ENCODE measurements at places on chromosomes 3 and 15.

DNA sequence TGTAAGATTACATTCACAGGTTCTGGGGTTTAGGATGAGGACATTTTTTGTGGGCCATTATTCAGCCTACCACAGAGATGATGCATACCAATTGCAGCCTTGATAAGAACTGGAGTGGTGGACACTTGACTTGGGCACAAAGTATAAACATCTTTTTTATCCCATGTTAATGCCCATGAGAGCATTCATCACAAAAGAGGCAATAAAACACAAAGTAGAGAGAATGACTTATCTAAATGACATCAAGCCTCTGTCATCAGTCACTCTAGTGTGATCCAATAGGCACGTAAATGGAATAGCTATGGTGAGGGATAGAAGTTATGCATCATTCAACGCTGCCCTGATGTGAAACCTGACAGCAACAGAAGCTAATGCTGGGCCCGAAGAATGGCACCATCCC, 25.8 kb downstream of the VEPH1 start:
- no peak for DNase-seq

- DNase-seq: no peak
These were observed 91.1 kb downstream of the MSL2 start for GRCh38 chr3:136105044-136105443.

DNA sequence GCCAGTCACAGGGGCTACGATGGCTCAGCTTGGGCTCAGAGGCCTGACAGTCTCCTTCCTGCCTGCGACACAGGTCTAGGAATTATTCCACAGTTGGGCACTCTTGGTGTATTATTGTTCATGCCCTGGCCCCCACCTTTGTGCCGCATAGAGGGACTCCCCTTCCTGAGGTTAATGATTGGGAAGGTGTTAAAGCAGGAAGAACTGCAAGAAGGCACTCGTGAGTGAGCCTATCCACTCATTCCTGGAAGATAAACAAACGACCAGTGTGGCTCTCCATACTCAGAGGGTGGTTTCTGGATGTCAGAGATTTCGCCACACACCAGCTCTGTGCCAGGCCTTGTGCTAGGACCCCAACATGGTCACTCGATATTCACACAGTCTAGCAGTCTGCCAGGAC, 12.3 kb downstream of the LIPC start:
- no peak for DNase-seq

- no peak for DNase-seq
These were observed 12.1 kb downstream of the LACTB start for GRCh38 chr15:63133786-63134185.

DNA sequence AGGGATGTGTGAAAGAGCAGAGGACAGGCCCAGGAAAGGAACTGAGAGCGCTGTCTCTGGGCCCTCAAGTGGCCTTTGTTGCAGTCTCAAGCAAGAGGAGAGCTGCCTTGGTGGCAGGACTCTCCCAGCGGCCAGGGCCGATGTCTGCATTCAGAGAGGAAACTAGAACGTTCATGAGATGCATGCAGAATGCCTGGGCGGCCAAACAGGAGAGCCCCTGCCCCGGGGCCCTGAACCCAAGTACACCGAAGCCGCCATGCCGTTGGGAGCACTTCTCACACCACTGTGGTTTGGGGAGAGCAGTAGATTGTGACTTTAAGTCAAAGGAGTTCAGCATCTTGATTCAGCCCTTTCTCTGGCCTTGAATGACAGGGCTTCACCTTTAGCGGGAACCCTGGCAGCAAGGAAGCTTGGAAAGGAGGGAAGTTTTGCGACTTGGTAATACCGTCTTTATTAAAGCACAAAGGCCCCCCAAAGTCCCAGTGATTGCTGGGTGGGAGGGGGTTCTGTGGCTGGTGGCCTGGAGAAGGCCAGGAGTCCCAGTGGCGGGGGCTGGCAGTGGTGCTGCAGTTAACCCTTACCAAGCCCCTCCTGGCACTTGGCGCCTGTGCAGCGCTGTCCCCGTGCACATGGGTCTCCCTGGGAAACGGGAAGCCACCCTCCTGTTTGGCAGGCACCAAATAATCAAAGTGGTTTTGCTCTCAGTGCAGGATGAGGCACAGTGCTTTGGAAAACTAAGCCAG, 36.2 kb downstream of the SLC6A11 start:
- DNase-seq: no peak

- no peak for DNase-seq
These were observed 77.5 kb downstream of the RPN1 start for GRCh38 chr3:128573160-128573559.

- DNase-seq: no peak
These were observed 32.3 kb upstream of the DUT start for GRCh38 chr15:48298914-48299313.

GRCh38 chr3:47496892-47497291, 16.6 kb downstream of the ELP6 start:
- no peak for DNase-seq

DNA sequence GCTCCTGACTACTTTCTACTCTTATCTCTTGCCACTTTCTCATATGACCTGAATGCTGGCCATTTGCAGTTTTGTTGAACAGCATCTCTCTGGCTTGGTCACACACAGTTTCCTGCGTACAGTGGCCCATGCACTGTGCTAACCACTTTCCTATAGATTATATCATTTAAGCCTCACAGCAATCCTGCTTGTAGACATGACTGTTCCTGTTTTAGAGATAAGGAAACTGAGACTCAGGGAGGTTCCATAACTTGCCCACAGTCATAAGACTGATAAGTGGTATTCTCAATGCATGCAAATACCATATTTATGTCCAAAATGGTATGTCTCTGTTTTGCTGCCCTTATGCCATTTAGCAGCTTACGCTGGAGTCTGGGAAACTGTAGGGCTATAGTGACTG, 229.5 kb downstream of the NR1D2 start:
- DNase-seq: no peak

DNA sequence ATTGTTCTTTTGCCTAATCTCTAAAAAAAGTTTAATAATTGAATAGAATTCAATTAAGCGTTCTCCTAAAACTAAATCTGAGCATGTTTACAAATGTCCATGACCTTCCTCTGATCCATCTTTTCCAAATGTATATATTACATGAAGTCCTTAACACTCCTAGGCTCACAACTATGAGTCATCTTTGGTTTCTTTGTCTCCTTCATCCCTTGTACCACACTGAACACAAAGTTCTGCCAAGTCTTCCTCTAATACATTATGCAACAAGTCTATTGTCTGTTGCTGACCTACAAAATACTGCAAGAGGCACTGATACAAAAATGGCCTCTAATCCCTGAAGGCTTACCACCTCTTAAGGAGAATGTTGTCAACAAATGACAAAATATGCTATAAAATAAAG, 550.2 kb downstream of the PYDC2 start:
- no peak for DNase-seq

DNA sequence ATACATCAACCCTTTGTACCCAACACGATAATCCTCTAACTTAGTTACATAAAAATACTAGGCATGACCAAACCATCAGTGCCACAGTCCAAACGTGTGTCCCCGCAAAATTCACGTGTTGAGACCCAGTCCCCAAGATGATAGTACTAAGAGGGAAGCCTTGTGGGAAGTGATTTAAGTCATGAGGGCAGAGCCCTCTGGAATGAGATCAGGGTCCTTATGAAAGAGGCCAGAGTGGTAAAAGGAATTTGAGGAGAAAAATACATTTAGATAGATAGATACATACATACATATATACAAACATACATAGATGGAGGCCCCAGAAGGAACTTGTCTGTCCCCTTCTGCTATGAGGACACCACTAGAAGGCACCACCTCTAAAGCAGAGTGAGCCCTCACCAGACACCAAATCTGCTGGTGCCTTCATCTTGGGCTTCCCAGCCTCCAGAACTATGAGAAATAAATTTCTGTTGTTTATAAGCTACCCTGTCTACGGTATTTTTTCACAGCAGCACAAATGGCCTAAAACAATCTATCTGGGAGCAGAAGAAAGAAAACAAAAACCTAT, 8.0 kb downstream of the TBC1D2B start:
- no peak for DNase-seq

DNA sequence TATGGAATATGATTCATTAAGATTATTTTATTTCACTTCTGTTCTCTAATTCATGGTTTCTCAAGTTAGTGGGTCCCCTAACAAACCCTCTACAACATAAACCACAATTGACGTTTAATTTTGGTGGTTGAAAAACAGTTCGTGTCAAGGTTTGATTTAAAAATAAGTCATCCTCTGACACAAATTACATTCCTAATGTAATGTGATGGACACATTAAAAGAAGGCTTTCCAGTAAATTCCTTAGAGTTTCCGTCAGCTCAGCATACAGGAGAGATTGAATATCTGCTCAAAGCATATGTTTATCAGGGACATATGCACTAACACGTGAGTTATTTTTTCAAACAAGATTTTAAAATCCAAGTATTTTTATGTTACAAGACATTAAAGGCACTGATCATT, 626.5 kb upstream of the ADAMTS9 start:
- DNase-seq: no peak

GRCh38 chr3:105722943-105723556, 145.8 kb downstream of the CBLB start:
- no peak for DNase-seq

GRCh38 chr15:81060907-81061306, 60.2 kb downstream of the TLNRD1 start:
- DNase-seq: no peak

- no peak for DNase-seq
These were observed 793 bp downstream of the SLC30A4 start for GRCh38 chr15:45521596-45522327.

DNA sequence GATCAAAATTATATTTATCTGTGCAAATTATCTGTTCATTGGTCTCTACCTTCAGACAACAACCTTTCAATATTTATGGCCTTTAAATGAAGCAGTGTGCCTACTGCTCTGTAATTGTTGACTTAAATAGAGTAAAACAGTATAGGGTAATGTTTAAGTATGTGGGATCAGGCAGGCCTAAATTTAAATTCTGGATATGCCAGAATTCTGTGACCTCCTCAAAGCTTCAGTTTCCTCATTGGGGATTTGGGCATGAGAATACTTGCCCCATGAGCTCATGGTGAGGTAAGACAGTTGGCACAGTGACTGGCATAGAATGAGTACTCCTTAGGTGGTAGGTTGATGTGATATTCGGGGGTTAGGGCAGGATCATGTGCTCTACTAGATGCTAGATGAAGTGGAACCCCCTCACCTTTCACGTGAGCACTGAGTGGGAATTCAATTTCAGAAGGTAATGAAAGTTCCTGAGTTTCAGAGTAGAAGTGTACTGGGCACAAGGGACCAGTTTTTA, 14.9 kb downstream of the ARL8B start:
- no peak for DNase-seq

- DNase-seq: no peak
These were observed 57.1 kb downstream of the SHQ1 start for GRCh38 chr3:72791161-72791560.

DNA sequence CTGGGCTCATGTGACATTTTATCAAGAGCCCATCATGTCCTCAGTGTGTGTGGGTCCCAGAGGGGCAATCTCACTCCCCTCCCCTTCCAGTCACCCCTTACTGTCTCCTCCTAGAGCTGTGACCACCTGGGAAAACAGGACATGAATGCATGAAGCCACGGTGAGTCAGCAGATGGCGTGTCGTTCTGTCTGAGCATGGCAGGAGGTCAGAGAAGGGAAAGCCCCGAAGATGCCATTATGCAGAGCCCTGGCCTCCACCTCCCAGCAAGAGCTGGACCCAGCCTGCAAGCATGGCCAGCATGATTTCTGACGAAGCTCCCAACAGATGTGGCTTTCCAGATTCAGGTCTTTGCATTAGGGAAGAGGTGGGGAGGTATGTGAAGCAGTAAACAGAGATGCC, 118.5 kb downstream of the TLE3 start:
- no peak for DNase-seq

- no peak for DNase-seq
These were observed 301.4 kb upstream of the TGFBR2 start for GRCh38 chr3:30305021-30305420.
